NCI-H1105 (cell line): ENCODE measurements at places on chromosomes 6 and 20.

GRCh38 chr6:6873778-6874177 is 234.0 kb upstream of the RREB1 start:
- DNase-seq, result no peak

- no peak for DNase-seq
These were observed 237.3 kb upstream of the CNR1 start for GRCh38 chr6:88403486-88403885.

GRCh38 chr20:3819411-3820047 is 818 bp upstream of the AP5S1 start:
- DNase-seq, result no peak

- DNase-seq, result no peak
These were observed 802.9 kb upstream of the FLRT3 start for GRCh38 chr20:15140286-15140685.

DNA sequence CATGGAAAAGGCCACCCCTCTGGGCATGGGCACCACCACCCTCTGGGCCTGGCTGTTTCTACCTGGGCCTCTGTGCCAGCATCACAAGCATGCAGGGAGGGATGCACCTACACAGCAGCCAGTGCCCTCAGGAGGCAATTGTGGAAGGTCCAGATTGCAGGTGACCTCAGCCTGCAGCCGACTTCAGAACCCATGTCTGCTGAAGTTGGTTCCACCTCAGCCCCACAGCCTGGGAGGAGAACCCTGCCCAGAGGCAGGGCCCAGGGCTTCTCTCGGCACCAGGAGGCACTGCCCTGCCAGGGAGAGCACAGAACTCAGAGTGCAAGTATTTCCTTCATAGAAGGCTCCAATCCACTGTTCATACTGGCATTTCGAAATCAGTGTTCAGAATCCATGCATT is 149.8 kb downstream of the TTLL2 start:
- no peak for DNase-seq

DNA sequence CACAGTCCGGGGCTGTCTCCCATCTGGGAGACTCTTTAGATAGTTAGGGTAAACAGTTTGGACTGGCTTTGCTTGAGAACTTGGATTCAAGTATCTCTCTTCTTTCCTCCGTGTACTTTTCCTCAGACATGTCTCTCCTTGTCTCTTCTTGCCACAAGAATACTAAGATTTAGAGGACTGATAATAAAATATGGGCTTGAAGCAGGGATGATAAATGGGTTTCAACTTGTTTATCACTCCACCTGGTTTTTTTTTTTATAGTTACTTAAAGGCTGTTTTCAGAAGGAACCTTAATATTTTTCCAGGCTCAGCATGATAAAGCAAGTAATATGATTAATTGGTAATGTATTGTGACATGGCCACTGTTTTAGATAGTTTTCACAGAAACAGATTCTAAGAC is 40.9 kb upstream of the KIF13A start:
- no peak for DNase-seq

- no peak for DNase-seq
These were observed 102.2 kb downstream of the SYCP2 start for GRCh38 chr20:59831024-59831915.

- no peak for DNase-seq
These were observed 243.3 kb downstream of the PRL start for GRCh38 chr6:22053391-22053997.

DNA sequence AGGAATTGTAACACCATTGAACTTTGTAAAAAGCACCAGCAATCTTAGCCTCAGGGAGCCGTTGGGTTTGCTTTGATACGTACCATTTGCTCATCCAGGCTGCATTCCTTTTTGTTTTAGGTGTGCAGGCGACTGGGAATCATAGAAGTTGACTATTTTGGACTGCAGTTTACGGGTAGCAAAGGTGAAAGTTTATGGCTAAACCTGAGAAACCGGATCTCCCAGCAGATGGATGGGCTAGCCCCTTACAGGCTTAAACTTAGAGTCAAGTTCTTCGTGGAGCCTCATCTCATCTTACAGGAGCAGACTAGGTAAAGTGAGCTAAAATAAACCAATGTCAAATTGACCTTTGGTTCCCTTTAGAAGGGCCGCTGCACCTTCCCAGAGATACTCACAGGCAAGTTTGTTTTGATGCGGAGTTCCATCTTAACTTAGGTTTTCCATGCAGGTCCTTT is 1.6 kb downstream of the MYLIP start:
- DNase-seq, result peak; percentile 33

GRCh38 chr6:47852727-47853126 is 70.9 kb downstream of the OPN5 start:
- no peak for DNase-seq

DNA sequence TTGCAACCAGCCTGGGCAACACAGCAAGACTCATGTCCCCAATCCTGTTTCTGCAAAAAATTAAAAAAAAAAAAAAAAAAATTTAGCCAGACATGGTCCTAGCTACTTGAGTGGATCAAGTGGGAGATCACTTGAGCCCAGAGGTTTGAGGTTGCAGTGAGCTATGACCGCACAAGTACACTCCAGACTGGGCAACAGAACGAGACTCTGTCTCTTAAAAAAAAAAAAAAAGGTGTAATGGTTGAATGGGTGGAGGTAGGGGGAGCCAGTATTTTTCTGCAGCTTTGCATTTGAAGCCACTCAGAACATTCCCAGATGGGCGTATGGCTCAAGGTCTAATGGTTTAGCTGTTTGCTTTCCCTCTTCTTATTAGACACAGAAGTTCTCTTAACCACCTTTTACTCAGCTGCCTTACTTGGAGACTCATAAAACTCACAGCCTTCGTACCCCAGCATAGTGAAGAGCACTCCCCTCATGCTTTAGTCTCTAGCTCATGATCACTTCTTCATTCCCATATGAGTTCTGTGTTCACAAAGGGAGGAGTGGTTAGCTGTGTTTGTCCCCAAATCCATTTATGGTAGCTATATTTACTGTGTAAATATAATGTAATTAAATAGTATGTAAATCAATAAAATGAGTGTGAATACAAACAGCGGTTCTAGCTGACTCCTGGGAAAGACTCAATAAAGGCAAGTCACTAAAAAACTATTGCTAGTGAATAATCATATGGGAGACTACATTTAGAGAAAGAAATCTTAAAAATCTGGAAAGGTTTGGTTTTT is 9.0 kb downstream of the FKBP1A start:
- no peak for DNase-seq

DNA sequence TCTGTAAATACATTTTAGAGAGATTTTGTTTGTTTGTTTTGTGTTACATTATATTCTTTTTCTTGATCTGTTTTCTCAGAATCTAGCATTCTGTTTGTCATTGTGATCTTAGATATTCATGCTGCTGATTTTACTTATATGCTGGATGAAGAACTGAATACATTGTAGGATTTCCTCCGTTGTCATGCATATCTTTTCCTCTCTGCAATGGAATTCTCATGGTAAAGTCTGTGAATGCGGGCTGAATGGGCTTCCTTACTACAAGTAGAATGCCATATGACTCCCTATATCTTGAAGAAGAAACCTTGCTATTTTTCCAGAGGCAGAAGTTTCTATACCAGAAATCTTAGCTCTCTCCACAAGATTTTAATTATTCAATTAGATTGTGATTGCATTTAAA is 2.4 kb upstream of the DEFB114 start:
- DNase-seq, result no peak

GRCh38 chr6:41901882-41902519 is 6.8 kb upstream of the USP49 start:
- no peak for DNase-seq

- no peak for DNase-seq
These were observed 10.2 kb downstream of the ARFGEF2 start for GRCh38 chr20:48931527-48932374.

DNA sequence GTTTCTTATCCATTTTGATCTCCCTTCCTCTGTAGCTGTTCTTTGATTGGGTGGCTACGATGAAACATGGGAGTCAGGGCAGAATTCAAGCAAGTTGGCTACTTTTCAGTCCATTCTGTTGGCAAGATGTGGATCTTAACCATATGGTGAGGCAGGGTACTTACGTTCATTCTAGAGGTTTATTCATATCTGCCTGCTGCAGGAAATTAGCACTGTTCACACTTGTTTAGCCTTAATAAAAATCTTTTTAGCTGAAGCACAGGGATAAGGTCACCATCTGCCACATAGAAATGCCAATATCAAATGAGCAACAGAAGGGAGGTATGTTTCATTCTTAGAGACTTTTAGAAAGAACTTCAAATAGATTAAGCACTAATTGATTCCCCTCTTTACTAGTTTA is 83.9 kb downstream of the GRIK2 start:
- no peak for DNase-seq

- no peak for DNase-seq
These were observed 36.3 kb downstream of the GSTA2 start for GRCh38 chr6:52726741-52727535.

DNA sequence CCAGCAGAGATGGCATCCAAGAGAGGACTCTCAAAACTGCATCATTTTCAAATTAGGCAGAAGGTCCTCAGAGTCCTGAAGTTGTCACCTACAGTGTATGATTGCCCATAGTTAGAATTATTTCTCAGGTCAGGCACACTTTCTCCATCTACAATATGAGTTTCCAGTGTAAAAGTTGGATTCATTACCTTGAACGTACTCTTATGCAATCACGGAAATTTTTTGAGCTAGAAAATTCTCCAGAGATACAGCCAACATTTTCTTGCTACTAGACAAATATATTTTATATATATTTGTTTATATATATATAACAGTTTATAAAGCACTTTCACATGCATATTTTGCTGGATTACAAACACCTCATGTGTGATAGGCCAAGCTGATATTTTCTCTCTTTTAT is 29.4 kb upstream of the SERPINB1 start:
- DNase-seq, result no peak

DNA sequence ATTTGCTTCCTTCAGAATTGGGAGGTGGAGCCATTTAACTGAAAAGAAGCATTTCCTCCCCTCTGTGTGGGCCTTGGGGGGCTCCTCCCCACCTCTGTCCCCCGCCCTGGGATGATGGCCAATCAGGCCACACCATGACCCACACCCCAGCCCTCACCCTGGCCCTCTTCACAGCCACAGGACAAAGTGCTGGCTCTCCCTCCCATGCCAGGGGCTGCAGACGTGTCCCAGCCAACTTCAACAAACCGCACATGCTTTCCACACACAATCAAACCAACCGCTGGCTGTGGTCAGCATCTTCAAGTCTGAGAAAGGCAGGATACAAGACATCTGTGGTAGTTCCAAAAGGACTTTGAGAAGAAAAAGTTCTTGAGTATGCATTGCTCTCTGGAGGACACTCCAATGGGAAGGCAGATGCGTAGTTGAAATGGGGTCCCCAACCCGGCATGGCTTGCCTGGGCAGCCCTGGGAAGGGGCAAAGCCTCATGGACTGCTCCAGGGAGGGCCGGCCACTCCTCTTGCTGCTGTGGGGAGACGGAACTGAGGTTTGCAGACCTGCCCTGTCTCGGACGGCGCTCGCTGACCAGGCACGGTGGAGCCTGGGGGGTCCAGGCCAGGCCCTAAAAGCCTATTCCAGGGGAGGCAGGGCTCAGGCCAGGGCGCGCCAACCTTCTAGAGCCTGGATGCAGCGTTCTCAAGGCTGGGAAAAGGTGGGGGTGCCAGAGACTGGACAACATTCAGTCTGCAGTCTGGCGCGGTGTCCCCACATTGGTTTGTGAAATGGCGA is 12.2 kb downstream of the TTLL2 start:
- no peak for DNase-seq

DNA sequence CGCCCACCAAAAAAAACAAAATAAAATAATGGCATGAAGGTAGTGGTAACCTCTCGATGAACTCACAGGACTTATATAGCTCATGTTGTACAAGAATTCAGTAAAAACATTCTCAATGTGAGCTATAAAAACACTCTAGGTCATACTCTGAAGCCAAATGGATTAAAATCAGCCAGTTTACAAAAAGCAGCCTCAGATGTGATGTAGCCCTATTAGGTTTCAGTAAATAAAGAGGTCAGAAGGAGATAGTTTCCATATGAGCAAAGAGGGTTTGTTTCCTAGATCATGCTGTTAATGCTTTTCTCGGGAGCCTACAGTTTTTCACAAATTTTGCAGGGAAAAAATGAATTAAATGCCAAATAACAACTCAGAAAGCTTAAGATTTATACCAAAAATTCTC is 319.5 kb upstream of the HSF2 start:
- DNase-seq, result no peak

DNA sequence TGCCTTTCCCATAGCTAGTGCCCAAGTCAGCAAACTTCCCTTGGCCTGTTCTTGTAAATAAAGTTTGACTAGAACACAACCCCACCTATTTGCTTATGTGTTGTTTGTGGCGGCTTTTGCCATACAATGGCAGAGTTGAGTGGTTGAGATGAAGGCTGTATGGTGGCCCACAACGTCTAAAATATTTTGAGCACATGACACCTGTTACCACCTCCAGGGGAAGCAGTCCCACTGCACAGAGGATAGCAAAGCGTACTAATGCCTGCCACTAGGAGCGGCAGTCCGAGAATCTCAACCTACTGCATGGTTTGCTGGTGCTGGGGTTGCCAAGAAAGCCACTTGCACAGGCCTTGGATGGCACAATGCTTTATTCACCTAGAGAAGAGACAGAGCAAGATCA is 58.6 kb downstream of the TGM2 start:
- DNase-seq, result no peak

- DNase-seq, result no peak
These were observed 30.7 kb upstream of the MAP3K4 start for GRCh38 chr6:160960839-160961238.

DNA sequence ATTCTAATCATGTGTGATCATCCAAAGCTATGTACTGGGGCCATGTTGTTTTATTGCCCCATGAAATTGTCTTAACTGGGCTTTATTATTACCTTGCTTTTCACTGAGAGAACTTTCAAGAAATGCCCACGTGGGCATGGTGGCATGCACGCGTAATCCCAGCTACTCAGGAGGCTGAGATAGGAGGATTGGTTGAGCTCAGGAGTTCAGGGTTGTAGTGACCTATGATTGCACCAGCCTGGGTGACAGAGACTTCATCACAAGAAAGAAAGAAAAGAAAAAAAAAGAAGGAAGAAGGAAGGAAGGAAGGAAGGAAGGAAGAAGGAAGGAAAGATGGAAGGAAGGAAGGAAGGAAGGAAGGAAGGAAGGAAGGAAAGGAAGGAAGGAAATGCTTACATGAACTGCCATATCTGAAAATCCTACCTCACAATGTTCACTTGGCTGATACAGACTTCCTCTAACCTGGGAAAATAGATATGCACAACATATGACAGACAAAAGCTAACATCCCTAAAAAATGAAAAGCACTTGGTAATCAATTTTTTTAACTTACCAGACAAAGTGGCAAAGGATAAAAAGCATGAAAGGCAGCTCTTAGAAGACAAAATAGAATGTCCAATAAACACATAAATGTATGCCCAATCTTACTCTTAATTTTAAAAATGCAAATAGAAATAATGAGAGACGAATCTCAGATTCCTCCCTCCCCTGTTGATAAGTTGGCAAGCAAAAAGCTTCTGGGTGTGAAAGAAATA is 25.5 kb upstream of the TMEM244 start:
- DNase-seq, result no peak

DNA sequence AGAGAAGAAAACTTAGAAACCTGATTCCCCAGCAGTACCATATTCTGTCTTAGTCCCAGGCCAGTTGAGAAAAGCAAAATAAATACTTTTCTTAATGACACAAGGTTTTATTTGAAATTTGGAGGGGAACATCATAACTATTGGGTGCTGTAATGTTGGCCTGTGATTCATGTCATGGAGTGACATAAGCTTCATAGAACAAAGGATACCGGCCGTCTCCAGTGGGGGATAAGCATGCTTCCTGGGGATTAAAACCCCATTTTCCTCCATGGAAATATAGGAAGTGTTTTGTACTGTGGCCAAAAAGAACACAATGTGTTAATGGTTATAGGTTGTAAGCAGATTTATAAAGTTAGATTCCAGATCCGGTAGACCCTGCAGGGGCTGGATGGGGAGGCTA is 18.0 kb downstream of the MTHFD1L start:
- DNase-seq, result no peak
